ENCODE measurements at places on chromosomes 13 and 19.

GRCh38 chr13:29948791-29949190 lies 98.4 kb upstream of the UBL3 start:
- DNase-seq, result no peak

GRCh38 chr19:7862413-7862951 lies 11.7 kb downstream of the PRR36 start:
- no peak for DNase-seq

DNA sequence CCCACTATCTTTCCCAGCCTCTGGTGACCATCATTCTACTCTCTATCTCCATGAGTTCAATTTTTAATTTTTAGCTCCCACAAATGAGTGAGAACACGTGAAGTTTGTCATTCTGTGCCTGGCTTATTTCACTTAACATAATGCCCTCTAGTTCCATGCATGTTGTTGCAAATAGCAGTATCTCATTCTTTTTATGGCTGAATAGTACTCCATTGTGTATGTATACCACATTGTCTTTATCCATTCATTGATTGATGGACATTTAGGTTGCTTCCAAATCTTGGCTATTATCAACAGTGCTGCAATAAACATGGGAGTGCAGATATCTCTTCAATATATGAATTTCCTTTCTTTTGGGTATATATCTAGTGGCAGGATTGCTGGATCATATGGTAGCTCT lies 22.9 kb upstream of the ZFP82 start:
- no peak for DNase-seq

- DNase-seq, result no peak
These were observed 842.7 kb downstream of the EFNB2 start for GRCh38 chr13:105692769-105693168.

DNA sequence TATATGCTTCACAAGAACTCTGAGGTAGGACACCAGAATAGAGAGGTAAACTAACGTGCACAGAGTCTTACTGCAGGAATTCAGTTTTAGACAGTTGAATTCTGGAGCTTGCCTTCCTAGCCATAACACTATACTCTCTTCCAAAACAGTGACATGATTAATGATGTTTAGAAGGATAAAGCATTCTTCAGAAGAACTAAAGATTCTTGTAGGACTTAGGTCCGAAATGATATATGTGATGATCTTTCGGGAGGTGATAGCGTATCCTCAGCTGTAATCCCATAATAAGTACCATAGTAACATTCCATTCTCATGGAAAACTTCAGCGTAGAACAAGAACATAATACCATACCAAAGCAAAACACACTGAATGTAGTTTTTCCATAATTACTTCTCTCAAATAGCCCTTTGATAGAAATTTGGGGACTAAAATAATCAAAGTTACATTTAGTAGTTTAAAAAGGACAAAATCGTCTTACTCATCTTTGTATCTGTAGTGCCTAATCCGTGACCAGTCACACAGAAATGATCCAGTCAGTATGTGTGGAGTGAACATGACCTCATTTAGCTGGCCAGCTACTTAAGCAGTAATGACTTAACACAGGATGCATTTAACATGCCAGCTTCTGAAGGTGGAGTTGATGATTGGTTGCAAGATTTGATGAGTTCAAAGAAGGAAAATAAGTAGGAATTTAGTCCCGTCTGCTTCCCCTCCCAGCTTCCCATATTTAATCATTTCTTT lies 38.4 kb downstream of the PIBF1 start:
- no peak for DNase-seq

GRCh38 chr13:98394820-98395510 lies 181.9 kb downstream of the STK24 start:
- peak; percentile 19 for DNase-seq

- DNase-seq, result no peak
These were observed 119.4 kb downstream of the STOML3 start for GRCh38 chr13:38871275-38871674.

DNA sequence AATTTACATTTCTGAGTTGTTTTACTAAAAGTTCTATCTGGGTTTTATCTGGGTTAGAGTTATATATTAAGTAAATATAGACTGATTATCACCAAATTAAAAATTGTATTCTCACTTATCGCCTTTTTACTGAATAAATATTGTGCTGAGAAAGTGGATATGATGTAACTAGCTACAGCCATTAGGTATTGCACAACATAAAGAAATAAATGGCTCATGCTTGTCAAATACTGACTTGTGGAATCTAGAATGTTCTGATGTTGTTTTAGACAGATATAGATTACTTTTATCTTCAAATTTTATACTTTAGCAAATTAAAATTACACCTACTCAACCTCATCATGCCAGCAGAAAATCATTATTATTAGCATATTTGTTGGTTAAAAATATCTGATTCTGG lies 1277.1 kb upstream of the MIR17HG start:
- no peak for DNase-seq

GRCh38 chr19:42306646-42307045 lies 4.2 kb upstream of the PAFAH1B3 start:
- no peak for DNase-seq

DNA sequence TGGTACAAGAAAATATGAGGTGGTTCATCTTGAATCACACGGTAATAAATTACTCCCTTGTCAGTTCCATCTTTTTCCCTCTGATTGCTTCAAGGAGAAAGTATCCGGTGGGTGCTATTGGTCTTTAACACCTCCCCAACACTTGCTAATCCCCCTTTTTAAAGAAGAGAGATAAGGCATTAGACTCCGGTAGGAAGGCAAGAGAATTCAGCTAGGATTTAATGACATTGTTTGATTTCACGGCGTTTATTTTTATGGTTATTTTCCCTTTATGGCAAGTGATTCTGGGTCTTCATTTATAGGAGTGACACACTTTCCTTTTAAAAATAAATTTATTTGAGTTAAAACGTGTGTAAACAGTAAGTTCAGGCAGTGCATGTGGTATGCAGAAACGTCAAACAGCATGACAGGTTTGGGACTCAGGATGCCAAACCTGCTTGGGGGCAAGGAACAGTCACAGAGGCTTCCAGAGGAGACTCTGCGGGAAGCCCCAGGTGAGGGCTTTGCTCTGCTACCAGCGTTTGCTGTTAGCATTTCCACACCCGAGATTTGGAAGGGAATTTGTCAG lies 36.5 kb downstream of the TSHZ3 start:
- no peak for DNase-seq

DNA sequence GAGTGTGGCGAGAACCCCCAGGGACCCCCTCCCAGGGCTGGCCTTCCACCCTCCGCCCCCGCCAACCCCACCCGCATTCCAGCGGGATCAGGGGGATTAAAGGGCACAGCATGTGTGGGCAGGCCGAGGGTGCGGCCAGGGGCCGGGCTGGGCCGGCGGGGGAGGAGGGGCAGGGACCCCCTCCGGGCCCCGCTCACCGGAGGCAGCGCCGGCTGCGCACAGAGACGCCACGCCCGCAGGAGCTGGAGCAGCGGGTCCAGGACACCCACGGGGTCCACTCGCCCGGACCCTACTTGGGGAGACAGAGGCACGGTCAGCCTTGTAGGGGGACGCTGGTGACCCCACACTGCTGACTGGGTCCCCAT lies 2.4 kb downstream of the ADAMTSL5 start:
- no peak for DNase-seq

GRCh38 chr19:55519451-55520311 lies 17.3 kb downstream of the SBK2 start:
- DNase-seq, result no peak

- DNase-seq, result no peak
These were observed 23.4 kb upstream of the GATAD2A start for GRCh38 chr19:19382118-19382517.

GRCh38 chr19:11843722-11844121 lies 4.8 kb upstream of the ZNF439 start:
- DNase-seq, result no peak

- no peak for DNase-seq
These were observed 249.1 kb downstream of the GPC5 start for GRCh38 chr13:91647361-91647990.

DNA sequence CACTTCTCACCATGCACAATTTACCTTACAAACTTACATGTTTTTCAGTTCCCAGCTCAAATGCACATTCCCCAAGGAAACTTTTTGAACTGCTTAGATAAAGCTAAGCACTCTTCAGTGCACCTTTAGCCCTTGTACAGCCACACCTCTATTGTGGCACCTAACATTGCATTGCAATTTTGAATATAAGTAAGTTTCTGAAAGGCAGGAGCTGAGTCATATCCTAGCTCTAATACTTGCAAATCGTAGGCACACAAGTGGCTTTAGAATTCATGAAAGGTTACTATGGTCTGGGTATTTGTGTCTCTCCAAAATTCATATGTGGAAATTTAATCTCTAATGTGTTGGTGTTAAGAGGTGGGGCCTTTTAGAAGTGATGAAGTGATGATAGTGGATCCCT lies 4.9 kb upstream of the ESD start:
- DNase-seq, result no peak

GRCh38 chr13:51125495-51126226 lies 14.6 kb upstream of the C13orf42 start:
- DNase-seq, result peak; percentile 9

- no peak for DNase-seq
These were observed 165.2 kb downstream of the DCLK1 start for GRCh38 chr13:35966024-35966423.

DNA sequence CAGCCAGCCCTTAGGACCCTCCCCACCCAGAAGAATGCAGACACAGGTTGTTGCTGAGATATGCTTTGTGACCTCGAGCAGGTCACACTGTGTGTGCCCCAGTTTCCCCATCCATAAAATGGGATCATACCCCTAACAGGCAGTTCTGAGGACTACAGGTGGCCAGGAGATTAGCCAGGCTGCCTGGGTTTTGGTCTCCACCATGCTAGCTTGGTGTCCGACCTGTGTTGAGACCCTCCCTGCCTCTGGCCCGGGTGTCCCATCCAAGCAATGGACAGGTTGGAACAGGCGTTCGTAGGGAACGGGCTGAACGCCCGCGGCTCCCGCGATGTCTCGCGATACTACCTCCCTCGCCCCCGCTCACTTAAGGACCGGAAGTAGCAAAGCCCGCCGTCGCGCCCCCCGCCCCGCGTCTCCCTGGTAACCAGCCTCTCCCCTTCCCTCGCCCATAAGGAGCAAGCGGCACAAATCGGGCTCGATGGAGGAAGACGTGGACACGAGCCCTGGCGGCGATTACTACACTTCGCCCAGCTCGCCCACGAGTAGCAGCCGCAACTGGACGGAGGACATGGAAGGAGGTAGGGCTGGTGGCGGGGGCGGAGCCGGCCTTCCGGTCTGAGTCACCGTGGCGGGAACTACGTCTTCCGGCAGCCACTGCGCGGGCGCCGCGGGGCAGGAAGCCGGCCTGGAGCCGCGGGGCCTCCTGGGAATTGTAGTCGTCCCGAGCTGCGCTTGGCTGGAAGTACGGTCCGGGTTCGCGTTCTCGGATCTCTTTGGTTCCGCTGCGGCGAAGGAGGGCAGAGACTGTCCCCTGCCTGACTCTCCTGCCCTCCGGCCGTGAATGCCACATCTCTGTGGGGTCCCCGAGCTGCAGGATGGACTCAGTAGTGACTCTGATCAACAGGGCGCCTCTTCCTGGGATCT lies 45.4 kb downstream of the SMIM24 start:
- peak; percentile 85 for DNase-seq

DNA sequence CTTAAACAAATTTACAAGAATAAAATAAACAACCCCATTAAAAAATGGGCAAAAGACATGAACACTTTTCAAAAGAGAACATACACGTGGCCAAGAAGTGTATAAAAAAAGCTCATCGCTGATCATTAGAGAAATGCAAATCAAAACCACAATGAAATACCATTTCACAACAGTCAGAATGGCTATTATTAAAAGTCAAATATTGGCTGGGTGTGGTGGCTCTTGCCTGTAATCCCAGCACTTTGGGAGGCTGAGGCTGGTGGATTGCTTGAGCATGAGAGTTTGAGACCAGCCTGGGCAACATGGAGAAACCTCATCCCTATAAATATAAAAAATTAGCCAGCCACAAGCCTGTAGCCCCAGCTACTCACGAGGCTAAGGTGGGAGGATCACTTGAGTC lies 89.9 kb downstream of the UBL3 start:
- DNase-seq, result no peak

DNA sequence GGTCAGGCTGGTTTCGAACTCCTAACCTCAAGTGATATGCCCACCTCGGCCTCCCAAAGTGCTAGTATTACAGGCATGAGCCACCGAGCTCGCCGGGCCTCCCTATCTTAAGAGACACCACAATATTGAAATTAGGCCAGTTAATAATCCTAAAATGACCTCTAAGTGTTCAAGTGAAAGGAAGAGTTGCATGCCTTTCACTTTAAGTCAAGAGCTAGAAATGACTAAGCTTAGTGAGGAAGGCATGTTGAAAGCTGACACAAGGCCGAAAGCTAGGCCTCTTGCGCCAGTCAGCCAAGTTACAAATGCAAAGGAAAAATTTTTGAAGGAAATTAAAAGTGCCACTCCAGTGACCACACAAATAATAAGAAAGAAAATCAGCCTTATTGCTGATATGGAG lies 144.5 kb upstream of the FNDC3A start:
- DNase-seq, result no peak

DNA sequence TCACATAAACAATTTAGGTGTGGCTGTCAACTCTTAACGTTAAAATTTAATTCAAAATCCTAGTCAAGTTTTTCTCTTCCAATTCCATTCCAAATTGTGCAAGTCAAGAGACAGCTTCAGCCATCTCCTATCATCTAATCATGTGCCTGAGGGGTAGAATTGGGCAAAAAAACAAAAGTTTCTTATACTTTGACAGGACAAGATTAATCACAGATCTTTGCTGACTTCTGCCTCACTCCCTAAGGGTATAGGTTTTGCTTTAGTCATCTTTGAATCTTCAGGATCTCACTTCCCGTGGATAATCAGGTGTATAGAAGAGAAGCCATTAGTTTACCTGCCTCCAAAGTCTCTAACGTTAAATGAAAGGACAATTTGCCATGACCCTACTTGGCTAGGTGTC lies 24.6 kb downstream of the RNF17 start:
- DNase-seq, result no peak

- DNase-seq, result no peak
These were observed 837.2 kb upstream of the MIR17HG start for GRCh38 chr13:90510319-90510718.

All from C1 segment of cervical spinal cord (tissue), 14 donors.